ENCODE measurements at places on chromosomes 2 and 18. TPM values are rescaled to one million over a fixed set of nuclear protein-coding genes. Genes with fewer than 3 reads are reported as not detected.
A peak's percentile ranks its signal among the peaks of the same experiment; 100 is the strongest.

Gene COL5A2
- total RNA-seq: 27.1 TPM

- peak; percentile 4 for DNase-seq
These were observed at the start of gene MSL3B for GRCh38 chr2:233867993-233868532. MSL3B (minus strand) TSS chr2:233868386.

Gene ZNF385B
- total RNA-seq: not detected

GRCh38 chr2:106159866-106160785 lies 34.0 kb downstream of the UXS1 start:
- DNase-seq: no peak

Gene HOXD9
- total RNA-seq: 11.6 TPM

Data from kidney epithelial cell (primary cell).